Stimulated activated CD4-positive, alpha-beta T cell treated with anti-CD3 and anti-CD28 coated beads, Interleukin-15, amount 100 ng/mL, for 1 hour (primary cell): ENCODE measurements at places on chromosomes 6 and 20.
A peak's percentile ranks its signal among the peaks of the same experiment; 100 is the strongest.

DNA sequence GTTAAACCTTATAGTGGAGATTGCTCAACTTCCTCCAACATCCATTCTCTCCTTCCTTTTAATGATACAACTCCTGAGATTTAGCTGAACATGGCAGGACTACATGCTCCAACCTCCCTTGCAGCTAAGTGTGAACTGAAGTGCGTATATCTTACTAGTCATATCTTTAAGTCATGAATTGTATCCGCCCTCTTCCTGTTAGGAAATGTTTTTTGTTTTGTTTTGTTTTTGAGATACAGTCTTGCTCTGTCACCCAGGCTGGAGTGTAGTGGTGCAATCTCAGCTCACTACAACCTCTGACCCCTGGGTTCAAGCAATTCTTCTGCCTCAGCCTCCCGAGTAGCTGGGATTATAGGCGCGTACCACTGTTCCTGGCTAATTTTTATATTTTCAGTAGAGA lies 8.8 kb upstream of the OSTM1 start:
- DNase-seq, result no peak

DNA sequence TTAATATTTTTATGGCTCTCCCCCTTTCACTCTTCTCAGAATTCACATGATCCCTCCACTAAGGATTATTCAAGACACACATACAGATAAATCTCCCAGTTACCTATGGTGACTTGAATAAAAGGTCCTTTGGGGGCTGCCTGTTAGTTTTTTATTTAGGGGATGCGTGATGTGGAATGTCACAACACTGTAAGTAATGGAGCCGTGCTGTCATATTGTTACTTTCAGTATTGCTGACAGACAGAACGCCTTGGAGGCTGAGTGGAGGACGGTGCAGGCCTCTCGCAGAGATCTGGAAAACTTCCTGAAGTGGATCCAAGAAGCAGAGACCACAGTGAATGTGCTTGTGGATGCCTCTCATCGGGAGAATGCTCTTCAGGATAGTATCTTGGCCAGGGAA lies 291.7 kb downstream of the UTRN start:
- no peak for DNase-seq

DNA sequence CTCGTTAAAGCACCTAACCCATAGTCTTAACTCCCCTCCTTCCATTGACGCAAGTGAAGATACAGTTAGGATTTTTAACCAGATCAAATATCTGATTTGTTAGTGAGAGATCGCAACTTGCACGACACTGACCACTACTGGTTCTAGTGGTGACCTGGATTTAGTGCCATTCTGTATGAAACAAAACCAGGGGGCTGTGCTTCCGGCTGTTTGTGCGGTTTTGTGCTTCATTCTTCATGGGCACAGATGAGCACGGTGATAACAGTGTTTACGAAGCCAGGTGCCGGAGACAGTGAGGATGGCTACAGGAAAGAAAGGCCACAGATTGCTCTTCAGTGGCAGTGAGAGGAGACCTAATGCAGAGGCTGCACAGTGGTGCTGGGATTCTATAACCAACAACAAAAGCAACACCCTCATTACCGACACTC lies 75.5 kb downstream of the NOL4L start:
- DNase-seq, result peak; percentile 37

DNA sequence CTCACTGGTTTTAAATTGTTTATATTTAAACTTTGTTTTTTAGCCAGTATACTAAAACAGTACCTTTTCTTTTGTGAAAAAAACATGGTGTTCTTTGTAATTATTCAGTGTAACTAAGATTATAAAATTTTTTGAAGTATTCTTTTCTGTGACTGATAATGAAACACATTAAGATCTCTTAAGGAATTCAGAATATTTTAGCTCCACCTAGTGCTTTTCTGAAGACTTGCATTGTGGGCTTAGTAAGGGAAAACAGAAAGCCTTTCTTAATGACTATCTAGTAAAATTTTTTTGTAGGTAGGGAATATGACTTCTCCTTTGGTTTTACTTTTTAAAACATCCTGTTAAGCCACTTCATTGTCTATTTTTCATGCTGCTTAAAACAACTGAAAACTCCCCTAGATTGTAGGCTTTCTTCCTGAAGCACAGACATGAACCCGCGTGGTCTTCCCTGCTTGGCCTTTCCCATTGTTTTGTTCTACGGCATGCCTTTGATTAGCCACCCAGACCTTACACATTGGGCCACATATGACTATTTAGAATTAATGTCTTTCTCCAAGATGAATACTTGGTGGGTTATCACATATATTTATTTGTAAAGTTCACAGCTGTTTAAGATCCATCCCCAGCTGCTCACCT lies 72.1 kb downstream of the AFDN start:
- no peak for DNase-seq

GRCh38 chr6:113414511-113414910 lies 442.6 kb upstream of the MARCKS start:
- no peak for DNase-seq
